Glomerular endothelial cell (primary cell): ENCODE measurements at places on chromosomes 5 and 9. TPM values are rescaled to one million over a fixed set of nuclear protein-coding genes. Genes with fewer than 3 reads are reported as not detected.

- DNase-seq, result peak; percentile 97
Measured at GRCh38 chr5:34686762-34687268, 30.7 kb downstream of the RAI14 start.

GRCh38 chr9:129954868-129955550 lies 88.0 kb downstream of the FNBP1 start:
- DNase-seq, result no peak

The SUSD3 gene
- not detected in 2 replicates for total RNA-seq

DNA sequence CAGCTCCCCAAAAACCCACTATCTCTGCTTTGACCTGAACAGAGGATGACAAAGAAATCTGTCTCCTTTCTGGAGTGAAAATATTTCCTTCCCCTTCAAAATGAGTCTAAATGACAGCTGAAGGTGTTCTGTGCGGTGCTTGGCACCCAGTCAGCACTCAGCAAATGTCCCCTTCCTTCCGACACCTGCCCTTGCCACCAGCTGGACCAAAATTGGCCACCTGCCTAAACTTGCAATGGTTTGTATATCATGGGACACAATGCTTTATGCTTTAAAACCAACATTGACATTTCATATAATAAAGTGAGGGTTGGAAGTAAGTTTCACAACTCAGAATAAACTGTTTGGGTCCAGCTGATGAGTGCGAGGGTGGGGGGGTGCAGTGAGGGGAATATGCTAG lies 7.5 kb upstream of the TTC1 start:
- DNase-seq, result no peak

The ZNF462 gene
- 10.4 and 13.7 TPM in 2 replicates for total RNA-seq

The AGXT2 gene
- total RNA-seq, result not detected in 2 replicates
